ENCODE measurements at places on chromosomes 5 and 9. TPM values are rescaled to one million over a fixed set of nuclear protein-coding genes. Genes with fewer than 3 reads are reported as not detected.

PCDHGA8 gene
- total RNA-seq, result 0.86 TPM

KIF4B gene
- not detected for total RNA-seq

ARHGEF28 gene
- total RNA-seq, result 8.9 TPM

DNA sequence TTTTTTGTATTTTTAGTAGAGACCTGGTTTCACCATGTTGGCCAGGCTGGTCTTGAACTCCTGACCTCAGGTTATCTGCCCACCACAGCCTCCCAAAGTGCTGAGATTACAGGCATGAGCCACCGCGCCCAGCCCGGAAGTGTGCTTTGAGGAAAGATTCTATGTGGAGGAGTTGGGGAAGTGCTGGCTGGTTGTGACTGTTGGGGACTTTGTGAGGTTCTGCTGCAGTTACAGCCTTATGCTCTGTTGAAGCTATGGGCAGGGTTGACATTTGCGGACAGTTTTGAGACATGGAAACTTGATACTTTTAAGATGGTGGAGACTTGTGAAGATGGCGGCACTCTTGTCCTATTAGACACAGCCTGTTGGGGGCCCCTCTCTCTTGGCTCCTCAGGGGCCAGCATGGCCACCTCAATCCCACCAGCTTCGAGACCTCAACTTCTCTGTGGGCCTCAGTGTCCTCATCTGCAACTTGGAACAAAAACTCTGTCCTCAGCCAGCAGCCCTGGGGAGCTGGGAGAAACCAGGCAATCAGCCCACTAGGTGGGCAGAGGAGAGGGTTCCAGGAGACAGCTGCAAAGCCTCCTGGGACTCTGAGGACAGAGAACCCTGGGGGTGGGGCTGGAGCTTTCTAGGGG, 24.9 kb downstream of the C9orf50 start:
- no peak for DNase-seq

GRCh38 chr9:5364294-5365024, 24.8 kb upstream of the RLN1 start:
- peak; percentile 50 for DNase-seq

- no peak for DNase-seq
Observed at GRCh38 chr9:26983340-26983739, 22.1 kb downstream of the LRRC19 start.

GRCh38 chr5:94802450-94802849, 184.0 kb downstream of the SLF1 start:
- peak; percentile 36 for DNase-seq

FSTL4 gene
- not detected for total RNA-seq

NUTM2F gene
- not detected for total RNA-seq

- peak; percentile 56 for DNase-seq
Observed at GRCh38 chr5:79512471-79513307, 1.2 kb downstream of the HOMER1 start.

- DNase-seq, result peak; percentile 84
Observed at GRCh38 chr5:142981886-142982820, 212.0 kb downstream of the ARHGAP26 start.

GRCh38 chr5:135533794-135534193, 2.0 kb downstream of the NEUROG1 start:
- no peak for DNase-seq

DNA sequence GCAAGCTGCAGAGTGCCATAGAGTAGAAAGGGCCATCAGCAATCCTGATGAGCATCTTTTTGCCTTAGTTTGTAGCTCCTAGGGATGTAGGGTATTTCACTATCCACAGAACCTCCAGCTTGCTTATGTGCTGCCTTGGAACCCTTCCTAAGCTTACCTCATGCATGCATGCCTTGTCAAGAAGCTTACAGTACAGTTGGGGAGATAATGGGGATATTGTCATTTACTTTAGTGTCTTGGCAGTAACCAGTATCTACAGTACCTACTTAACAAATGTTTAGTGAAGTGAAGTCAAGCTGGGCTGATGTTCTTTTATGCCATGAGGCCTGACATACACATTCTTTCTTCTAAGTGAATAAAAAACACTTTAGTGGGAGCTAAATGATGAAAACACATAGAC, 164.6 kb upstream of the PPP1R2B start:
- DNase-seq, result no peak

- DNase-seq, result no peak
Observed at GRCh38 chr5:138955013-138955660, 80.0 kb upstream of the LRRTM2 start.

DNA sequence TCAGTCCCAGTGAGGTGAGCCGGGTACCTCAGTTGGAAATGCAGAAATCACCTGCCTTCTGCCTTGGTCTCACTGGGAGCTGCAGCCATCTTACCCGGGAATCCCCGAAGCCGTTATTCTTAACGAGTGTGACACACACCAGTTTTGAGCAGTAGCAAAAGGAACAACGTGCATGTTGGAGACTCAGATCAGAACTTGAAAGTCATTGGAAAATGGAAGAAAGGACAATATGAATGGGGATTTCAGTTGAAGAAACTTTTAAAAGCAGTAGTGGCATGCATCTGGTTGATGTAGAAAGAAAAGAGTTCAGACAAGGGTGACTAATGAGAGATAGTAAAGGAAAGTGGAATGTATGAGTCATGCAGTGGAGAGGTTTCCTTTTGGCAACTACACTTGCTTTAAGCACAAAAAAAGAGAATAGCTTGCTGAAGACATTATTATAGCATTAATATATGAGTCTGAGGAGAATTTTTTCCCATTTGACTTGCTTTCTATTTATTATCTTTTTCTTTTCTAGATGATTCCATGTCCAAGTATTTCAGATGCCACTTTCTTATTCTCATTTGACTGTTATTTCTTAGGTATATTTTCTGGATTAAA, 44.4 kb upstream of the ANKDD1B start:
- DNase-seq, result peak; percentile 96

- no peak for DNase-seq
Observed at GRCh38 chr9:127392976-127393375, 4.0 kb upstream of the SLC2A8 start.

RNF224 gene
- not detected for total RNA-seq

TAF11L9 gene
- total RNA-seq, result not detected

TRPM3 gene
- total RNA-seq, result not detected

CARTPT gene
- not detected for total RNA-seq

DNA sequence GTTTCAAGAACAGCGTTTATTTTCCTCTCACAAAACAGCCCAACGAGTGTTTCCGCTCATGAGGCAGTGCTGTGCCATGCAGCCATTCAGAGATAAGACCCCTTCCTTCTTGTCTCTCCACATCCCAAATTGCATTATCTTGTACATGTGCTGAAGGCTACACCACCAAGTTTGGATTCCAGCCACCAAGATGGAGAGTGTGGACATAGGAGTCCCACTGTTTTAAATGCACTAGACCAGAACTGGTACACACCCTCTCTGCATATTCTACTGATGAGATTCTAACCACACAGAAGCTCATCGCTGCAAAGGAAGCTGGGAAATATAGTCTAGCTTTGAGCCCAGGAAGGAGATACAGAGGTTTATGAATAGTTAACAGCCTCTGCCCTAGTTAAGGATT, 509.4 kb downstream of the NFIB start:
- DNase-seq, result no peak

GRCh38 chr5:38968665-38969064, 105.5 kb downstream of the RICTOR start:
- DNase-seq, result no peak

DNA sequence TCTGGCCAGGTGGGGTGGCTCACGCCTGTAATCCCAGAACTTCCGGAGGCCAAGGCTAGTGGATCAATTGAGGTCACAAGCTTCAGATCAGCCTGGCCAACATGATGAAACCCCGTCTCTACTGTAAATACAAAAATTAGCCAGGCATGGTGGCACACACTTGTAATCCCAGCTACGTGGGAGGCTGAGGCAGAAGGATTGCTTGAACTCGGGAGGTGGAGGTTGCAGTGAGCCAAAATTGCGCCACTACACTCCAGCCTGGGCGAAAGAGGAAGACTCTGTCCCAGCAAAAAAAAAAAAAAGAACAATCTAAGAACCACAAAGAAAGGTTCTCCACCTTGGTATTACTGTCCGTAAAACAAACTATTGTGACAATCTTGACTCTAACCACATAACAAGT, 9.7 kb downstream of the MYO10 start:
- DNase-seq, result no peak

DNA sequence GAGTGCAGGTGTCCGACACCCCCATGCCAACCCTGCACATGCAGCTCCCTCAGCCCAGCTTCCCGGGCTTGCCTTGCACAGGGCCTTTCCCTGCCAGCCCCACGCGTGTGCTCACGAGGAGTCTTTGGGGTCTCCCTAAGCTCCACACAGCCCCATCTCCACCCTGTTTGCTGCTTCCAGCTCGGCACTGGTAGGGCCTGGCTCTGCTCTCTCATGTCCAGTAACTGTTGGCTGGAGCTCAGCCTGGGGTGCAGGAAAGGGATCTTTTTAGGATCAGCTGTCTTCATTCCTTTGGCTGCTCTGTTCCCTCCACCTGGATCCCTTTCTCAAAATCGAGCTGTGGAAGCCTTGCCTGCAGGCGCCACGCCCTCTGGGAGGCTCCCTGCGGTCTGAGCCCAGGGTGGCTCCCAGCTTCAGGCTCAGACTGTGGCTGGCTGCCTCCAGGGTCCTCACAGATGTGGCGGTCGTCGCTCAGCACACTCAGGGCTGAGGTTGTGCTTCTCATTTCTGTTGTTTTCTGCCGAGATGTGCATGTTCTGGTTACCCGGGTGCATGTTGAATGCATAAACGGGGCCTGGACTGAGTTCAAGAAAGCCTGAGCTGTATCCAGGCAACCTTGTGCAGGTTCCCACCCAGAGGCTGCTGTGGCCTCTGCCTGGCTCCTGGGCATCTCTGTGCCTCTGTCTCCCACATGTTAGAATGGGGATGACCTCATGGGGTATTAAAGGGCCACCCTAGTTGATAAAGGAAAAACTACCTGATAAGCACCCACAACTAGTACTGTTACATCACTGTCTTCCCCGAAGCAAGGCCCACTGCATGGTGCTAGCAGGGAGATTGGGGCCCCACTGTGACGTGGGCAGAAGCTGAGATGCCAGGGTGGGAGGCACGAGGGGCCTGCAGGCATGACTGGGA, 4.3 kb downstream of the CACNA1B start:
- DNase-seq, result no peak

- no peak for DNase-seq
Observed at GRCh38 chr9:571066-571465, 270.4 kb upstream of the DMRT1 start.

- DNase-seq, result peak; percentile 90
Observed at GRCh38 chr5:127001621-127002296, 28.6 kb downstream of the MARCHF3 start.

GRCh38 chr5:180849827-180850226, 11.2 kb downstream of the ZFP62 start:
- DNase-seq, result no peak

DNA sequence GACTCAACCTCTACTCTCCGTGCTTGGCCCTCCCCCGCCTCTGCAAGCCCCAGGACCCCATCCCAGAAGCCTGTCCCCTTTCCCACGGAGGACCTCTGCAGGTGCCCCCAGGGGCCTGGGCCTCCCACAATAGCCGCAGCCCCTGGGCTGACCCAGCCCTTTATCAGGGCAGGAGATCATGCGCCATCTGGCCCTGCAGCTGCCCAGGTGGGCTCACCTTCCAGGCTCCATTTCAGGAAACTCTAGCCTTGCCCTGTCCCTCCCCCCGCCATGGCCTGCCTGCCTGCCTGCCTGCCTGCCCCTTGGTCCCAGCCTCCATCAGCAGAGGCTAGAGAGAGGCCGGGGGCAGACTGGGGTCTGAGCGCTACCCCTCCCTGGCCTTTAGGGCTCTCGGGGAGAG, 48.7 kb downstream of the ASS1 start:
- DNase-seq, result no peak

C5orf58 gene
- not detected for total RNA-seq

PCDHGB5 gene
- total RNA-seq, result 13.2 TPM

DNA sequence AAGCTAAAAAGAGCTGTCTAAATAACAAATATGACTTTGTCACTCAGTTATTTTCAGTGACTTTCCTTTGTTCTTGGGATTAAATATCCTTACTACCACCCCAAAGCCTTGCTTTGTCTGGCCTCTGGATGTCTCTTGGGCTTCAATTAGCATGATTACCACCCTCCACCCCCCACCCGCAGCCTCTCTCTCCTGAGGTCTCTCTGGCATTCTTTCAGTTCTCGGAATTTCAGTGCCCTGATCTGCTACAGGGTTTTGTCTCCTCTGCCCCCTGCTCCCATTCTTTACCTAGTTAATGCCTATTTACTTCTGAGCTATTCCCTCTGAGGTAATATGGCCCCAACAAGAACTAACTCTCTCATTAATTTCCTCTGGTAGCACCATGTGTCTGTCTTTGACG, 376.4 kb downstream of the DEPDC1B start:
- DNase-seq, result no peak

- no peak for DNase-seq
Observed at GRCh38 chr9:130128251-130128650, 44.0 kb upstream of the NCS1 start.
